ENCODE measurements at places on chromosomes 16 and 17.

DNA sequence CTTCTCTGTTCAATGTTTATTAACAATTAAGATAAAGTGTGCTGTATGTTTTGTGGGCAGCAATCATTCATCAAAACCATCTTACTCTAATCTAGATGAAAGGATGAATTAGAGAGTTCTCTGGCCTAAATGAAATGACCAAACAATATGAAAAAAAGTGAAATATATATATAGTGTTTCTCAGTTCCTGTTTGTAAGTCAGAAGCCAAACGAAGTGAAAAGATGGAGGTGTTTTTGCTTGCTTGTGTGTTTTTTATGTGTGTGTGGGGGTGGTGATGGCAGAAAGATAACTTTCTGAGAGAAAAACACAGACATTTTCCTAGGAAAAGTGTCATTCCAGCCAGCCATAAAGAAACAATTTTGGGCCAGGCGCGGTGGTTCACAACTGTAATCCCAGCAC, 138.6 kb downstream of the CDH8 start:
- DNase-seq = no peak

GRCh38 chr17:39002991-39003715, 36.0 kb upstream of the FBXO47 start:
- no peak for DNase-seq

DNA sequence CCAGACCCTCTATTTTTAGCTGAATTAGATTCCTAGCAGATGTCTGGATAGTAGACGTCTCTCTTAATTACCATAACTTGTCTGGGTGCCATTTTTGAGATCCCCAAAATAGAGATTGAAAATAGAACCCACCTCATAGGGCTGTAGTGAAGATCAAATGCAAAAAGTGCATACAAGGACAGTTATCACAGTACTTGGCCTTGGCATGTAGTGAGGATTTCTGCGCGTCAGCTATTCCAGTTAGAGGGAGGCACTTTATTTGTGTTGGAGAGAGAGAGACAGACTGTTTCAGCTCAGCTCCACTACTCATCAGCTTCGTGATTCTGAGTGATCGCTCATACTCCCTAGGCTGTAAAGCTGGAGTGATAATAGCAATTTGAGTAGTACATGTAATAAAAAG, 59.6 kb upstream of the CDH13 start:
- DNase-seq = no peak

DNA sequence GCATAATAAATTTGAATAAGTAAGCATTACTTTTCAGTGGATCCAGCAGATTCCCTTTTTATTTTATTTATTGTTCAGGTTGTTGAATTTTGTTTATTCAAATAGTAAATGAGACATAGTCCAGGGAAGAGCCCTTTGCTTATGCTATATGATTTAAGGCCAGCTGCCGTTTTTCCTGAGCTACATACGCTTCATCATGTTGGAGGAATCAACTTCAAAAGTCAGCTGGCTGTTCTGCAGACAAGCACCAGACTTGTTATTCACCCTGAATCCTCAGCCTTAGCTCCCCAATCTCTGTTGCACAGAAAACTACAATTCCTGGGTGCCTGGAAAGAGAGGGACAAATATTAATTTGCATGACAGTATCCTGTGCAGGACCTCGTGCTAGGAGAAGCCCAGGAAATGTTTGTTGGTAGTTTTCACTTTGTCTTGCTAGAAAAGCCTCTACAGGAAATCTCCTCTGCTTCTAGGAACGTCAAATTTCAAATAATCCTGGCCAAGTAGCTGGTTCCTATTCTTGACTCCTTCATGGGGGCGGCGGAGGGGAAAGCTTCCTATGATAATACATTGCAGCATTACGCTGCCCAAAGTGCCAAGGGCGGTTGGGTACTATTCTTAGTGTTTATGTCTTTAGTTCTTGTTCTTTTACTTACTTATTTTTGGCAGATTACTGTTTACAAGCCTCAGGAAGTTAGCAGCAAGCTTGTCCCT, 101.6 kb downstream of the PRKCA start:
- no peak for DNase-seq

- DNase-seq = no peak
Measured at GRCh38 chr17:63223212-63223911, 222.7 kb downstream of the CYB561 start.

- no peak for DNase-seq
Measured at GRCh38 chr17:81039854-81040758, 5.2 kb downstream of the BAIAP2 start.

All from HL-60 (cell line).